Activated CD4-positive, alpha-beta T cell treated with anti-CD3 and anti-CD28 coated beads for 36 hours (primary cell): ENCODE measurements at places on chromosomes 2 and 18. TPM values are rescaled to one million over a fixed set of nuclear protein-coding genes. Genes with fewer than 3 reads are reported as not detected.
A peak's percentile ranks its signal among the peaks of the same experiment; 100 is the strongest.

DNA sequence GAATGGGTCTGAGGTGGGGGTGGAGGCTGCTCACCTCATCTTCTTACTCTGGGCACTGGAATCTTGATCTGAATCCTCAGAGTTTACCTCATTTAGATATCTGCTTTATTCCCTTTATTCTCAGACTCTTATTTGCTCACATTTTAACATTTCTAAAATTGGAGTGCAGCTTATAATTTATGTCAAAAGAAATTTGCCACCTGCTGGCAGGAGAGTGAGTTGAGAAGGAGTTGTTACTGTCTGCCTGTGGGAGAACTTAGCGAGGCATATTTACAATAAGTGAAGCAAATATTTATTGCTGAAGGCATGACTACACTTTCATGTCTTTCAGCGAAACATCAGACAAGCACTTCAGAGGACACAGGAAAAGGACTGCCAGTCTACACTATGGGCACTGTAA lies 16.4 kb upstream of the KIAA2012 start:
- no peak for DNase-seq

- no peak for DNase-seq
These were observed 567.9 kb downstream of the FBXO15 start for GRCh38 chr18:73579698-73580097.

DNA sequence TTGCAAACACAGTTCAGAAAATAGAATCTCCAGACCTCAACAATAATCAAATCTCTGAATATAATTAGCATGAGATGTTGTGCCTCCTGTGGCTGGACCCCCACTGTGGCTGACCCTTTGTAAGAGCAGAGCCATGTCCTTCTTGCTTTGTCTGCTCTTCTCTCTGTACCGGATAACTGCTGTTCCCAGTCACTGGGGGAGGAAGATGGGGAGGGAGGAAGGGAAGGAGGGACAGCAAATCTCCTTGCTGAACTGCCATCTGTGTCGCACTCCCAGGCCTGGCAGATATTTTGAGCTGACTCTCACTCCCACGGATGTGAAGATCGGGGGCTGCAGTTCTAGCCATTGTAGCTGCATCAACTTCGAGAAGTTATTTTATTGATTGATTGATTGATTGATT lies 319.0 kb upstream of the CXCR4 start:
- no peak for DNase-seq

DNA sequence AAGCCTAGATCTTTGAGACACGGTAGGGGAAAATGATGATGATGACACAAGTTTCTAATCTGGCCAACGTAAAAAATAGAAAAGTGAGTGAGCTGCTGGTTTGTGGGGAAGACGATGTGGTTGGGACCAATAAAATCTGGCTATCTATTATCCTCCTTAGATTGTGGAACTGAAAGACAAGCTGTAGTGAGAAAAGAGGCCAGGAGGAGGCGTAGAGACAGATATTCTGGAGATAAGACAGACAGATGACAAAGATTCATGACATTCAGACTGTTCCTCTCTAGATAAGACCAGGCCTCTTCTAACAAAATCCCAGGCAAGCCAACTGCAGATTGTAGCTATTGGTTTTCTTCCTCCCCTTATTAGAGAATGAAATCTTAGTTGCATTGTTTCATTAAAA lies 376.3 kb upstream of the UBE2E3 start:
- DNase-seq = peak; percentile 18

GRCh38 chr18:362311-363290 lies 94.8 kb upstream of the THOC1 start:
- DNase-seq = no peak

- no peak for DNase-seq
These were observed 49.8 kb downstream of the SLC66A2 start for GRCh38 chr18:79901665-79902064.

GRCh38 chr18:12315911-12316310 lies 7.9 kb downstream of the TUBB6 start:
- no peak for DNase-seq

DNA sequence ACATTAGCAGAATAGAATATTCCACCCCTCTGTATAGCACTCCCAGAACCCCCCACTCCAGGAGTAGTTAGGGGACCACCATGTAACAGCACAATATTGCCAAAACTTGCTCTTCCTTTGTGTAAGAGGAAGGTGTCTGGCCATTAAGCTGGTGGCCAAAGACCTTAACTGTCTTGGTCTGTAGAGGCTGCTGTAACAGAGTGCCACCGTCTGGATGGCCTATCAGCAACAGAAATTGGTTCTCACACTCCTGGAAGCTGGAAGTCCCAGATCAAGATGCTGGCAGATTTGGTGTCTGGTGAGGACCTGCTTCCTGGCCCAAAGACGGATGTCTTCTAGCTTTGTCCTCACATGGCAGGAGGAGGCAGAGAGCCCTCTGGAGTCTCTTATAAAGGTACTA lies 61.6 kb upstream of the TGFA start:
- no peak for DNase-seq

DNA sequence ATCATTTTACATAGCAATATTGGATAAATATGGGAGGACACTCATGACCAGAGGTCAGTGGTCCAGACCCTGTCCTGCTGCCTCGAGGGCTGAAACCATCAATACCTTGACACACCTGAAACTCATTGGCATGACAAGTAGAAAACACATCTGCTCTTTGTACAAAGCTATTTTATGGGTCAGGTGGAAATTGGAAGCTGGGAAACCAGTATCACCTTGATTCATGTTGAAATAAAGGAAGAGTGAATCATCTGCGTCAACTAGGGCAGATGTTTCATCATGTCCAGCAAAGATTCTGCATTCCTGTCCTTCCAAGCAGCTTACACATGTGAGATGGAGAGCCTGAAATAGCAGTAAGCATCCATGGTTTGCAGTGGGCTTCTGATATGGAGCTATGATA lies 80.0 kb upstream of the ERBB4 start:
- no peak for DNase-seq

GRCh38 chr2:64019975-64020528 lies 824 bp upstream of the VPS54 start:
- no peak for DNase-seq

DNA sequence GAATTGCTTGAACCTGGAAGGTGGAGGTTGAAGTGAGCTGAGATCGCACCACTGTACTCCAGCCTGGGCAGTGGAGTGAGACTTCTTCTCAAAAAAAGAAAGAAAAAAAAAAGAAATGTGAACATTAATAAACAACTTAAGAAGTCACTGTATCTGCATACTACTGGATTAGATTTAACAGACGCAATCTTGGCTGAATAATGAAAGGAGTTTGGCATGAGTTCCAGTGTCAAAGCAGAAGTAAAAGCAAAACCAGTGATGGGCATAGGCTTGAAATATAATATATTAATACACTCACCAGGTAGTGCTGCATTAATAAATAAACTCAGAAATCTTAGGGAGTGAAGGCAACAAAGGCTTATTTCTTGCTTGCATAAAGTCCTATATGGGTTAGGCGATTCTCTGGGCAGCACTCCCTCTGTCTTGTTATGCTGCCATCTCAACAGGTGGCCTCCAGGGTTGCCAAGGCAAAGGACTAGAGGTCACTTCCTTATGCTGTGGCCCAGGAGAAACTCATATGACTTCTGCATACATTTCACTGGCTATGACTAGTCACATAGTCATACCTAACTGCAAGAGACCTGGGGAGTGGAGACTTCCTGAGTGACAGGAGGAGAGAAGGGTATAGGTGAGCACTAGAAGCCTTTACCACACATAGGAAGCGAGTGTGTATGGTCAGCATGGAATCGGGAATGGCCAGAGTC lies 296.2 kb upstream of the SPRED2 start:
- no peak for DNase-seq

- DNase-seq = no peak
These were observed 79.3 kb upstream of the MMADHC start for GRCh38 chr2:149666809-149667320.

- no peak for DNase-seq
These were observed 645.5 kb upstream of the ID2 start for GRCh38 chr2:8036366-8036765.

- no peak for DNase-seq
These were observed 59.2 kb downstream of the RBMS1 start for GRCh38 chr2:160434254-160434948.

GRCh38 chr18:11520536-11520935 lies 88.9 kb upstream of the SLC35G4 start:
- no peak for DNase-seq

DNA sequence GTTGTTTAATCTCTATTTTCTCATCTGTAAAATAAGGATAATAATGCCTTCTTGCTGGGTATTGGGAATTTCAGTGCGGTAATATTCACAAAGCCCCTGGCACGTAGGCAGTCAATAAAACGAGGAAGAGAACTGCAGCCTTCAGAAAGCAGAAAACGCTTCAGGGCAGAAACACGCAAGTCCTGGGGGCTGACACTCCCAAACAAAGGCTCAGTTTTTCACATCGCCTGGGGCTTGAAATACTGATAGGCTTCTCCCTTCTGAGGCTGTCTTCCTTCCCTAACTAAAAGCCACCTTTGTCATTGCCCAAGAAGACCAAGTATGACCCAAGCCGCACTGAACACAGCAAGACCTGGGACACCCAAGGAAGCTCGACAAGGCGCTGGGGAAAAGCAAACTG lies 32.4 kb downstream of the TMEM177 start:
- no peak for DNase-seq

GRCh38 chr2:200225951-200226350 lies 80.5 kb upstream of the SPATS2L start:
- DNase-seq = no peak

GRCh38 chr2:97963880-97964279 lies 31.9 kb downstream of the TMEM131 start:
- no peak for DNase-seq

- no peak for DNase-seq
These were observed 72.8 kb downstream of the DDX1 start for GRCh38 chr2:15664273-15665066.

DNA sequence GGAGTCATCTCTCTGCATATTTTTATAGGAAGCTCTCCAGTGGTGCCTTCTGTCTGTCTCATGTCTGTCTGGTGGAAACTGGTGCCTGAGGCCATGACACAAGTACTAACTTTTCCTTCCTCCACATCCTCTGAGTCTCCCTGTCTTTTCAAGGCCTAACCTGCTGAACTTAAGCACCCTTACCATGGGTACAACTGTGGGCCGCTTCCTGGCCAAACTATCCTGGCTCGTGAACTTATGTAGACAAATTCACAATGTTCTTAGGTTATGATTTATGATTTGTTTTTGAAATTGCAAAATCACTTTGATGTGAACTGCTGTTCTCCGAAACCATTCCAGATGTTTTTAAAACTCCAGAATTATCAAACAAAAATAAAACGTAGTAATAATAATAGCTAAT lies 804.5 kb upstream of the POU3F3 start:
- DNase-seq = no peak

DNA sequence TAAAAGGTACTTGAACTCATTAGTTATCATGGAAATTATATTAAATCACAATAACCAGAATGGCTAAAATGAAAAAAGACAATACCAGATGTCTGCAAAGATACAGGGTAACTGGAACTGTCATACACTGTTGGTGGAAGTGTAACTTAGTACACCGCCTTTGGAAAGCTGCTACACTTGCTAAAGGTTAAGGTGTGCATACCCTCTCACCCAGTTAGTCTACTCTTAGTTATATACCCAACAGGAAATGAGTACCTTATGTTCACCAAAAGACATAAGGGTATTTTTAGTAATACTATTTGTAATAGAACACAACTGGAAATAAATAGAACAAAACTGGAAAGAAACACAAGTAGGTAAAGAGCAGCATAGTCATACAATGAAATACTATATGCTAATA lies 155.8 kb upstream of the THUMPD2 start:
- no peak for DNase-seq

Gene TUBB6
- total RNA-seq = 5.4 TPM

Gene SPTBN1
- total RNA-seq = 86.8 TPM

Gene NEU4
- total RNA-seq = 0.89 TPM

Gene NYAP2
- not detected for total RNA-seq

Gene REEP1
- 0.19 TPM for total RNA-seq

Gene ADD2
- total RNA-seq = 26.9 TPM

Gene GPR35
- 3.6 TPM for total RNA-seq

Gene TUBA3E
- total RNA-seq = not detected

Gene AGXT
- total RNA-seq = not detected

Gene LHCGR
- not detected for total RNA-seq
